ENCODE measurements at places on chromosomes 4 and X.

- no peak for DNase-seq
Measured at GRCh38 chr4:110849461-110849860, 226.6 kb upstream of the PITX2 start.

DNA sequence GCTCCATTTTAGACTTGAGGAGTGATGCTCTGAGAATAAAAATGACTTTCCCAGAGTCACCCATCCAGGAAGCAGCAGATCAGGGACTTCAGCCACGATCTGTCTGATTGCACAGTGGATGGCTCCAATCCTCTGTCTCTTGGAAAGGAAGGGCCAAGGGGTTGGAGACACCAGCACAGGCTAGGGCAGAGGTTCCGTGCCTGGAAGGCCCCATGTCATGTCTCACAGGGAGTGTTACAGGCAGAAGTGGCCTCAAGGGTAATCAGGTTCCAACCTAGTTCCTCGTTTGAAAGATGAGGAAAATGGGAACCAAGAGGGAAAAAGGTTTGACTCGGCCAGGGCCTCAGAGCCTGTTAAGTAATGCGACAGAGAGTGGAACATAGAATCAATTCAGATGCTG is 160.0 kb downstream of the EFNB1 start:
- no peak for DNase-seq

DNA sequence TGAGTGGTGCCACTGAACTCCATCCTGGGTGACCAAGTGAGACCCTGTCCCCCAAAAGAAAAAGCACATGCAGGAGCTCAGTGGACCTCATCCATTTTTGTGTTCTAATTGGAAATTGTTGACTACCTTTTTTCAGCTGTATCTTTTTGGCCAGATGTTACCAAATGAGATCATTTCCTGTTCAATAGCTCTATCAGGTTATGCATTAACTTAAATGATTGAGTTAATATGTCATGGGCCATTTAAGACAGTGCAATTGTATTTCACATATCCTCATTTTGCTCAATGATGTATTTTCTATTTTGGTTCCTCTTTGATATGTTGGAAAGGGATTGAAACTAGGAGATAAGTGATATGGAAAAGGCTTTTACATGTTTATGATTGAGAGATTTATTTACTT is 26.2 kb upstream of the RHOH start:
- no peak for DNase-seq

DNA sequence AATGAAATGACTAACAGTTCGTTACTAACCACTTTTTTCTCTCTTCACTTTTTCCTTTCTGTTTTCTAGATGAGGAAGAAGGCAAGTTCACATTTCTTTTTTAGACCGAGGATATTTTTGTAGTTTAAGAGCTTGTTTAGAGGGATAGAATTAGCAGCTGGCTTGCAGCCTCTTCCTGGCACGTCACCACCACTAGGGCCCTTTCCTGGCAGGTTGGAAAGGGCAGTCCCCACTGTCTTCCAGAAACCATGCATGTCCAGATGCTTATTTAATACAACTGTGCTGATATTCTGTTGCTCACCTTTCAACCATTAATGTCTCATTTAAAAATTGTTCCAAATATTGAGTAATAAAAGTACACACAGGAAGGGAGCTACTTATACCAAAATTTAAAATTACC is 209.5 kb upstream of the PACRGL start:
- no peak for DNase-seq

DNA sequence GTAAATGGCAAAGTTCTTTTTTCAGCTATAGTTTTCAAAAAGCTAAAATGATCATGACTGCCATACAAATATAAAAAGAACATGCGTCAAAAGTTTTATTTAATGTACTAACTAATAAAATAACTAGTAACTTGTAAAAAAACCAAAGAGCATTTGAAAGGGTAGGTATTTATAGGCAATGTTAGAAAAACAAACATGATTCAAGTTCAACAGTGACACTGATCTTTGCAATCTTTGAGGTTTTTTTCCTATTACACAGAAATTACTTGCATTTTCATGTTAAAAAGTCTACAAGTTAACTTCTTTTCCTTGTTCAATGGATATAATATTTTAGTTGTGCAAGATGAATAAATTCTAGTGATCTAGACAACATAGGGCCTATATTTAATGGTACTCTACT is 72.3 kb upstream of the GRID2 start:
- DNase-seq = no peak

DNA sequence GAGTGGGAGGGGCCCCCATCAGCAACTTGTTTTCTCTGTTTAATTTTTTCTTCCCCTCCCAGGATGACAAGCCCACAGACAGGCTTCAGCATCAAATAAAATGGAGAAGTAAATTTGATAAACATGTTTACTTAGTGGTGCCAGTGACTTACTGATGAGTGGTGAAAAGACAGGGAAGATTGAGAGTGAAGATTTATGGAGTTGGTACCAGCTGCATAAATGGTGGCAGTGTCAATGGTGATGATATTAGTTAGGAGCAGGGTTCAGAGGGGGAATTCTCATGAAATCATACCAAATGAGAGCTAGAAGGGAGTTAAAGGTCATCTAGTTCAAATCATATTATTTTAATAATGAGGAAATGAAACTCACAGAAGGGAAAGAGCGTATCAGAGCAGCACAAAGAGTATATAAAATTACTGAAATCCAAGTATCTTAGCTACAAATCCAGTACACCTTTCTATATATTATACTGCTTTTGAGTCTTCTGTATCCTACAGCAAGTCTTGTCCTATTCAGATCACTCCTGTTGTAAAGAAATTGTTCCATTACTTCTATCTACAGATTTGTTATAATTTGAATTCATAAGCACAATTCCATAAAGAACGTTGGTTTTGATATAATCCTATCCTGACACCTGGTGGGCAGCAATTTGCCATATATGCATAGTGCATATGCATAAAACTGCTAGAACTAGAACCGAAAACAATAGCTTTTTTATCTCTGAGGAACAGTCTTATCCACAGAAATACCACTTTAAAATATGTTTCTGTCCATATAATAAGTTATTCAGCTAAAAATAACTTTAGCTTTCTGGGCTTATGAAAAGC is 5.0 kb downstream of the P2RY10 start:
- no peak for DNase-seq

GRCh38 chr4:182264139-182264752 is 21.0 kb downstream of the TENM3 start:
- DNase-seq = no peak
